ENCODE measurements at places on chromosomes 1 and 21.

- no peak for DNase-seq
Measured at GRCh38 chr1:95554408-95554807, 320.4 kb downstream of the RWDD3 start.

- DNase-seq = no peak
Measured at GRCh38 chr21:42002421-42002958, 7.7 kb downstream of the ZBTB21 start.

DNA sequence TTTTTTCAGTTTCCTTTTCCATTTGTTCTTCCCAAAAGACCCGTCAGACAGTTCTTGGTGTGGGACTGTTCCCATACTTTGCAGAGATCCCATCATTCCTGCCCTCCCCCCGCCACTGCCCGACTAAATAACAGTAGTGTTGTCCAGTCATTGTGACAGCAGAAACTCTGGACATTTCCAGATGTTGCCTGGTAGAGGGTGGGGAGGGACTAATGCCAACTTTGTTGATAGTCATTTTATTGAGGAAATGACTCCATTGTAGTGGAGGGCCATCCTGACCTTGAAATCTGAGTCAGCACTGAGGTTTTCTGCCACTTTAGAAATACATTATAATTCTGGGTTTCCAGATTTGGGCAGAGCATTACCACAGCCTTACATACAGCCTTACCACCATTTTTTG lies 85.4 kb downstream of the CEP350 start:
- DNase-seq = no peak

DNA sequence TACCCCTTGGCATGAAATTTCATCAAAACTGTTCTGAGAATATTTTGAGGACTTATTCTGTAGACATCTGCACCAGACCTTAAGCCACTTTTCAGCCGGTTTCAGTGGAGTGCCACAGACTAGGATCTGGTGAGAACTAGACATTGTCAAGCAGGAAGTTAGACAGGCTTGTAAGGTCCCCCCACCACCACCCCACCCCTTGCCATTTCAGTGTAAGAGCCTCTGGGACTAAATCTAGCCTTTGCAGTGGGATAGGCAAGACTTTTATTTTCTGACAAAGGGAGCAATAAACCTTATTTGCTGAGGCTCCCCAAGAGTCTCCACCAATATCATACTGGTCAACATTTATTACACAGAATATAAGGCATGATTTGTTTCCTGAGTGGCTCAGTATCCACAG lies 77.9 kb upstream of the EXO1 start:
- DNase-seq = no peak

DNA sequence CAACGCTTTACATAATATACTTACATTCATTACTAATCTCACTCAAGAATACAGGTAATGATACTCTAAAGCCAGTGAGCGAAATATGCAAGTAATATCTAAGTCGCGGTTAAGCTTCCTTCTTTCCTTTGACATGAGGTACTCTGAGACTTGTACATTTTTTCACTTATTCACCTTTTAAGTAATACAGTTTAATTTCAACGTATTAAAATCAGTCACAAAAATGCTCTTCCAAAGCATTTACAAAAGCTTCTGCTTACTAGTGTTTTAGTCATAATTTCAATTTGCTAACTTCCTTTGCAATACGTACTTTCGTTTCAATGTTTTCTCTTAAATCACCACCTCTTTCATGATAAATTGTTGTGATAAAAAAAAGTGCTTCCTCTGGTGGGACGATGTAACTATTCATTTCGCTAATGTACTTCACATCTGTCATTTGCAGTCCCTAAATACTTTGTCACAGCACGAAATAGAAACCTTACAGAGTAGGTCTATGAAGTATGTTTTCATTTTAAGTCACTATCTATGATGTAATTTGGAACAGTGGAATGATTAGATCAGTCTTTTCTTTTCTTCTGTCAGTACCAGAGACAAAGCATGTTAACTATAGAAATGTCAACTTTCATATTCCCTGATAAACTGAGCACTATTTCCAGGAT lies 34.0 kb upstream of the ADGRL4 start:
- DNase-seq = no peak

- DNase-seq = no peak
Measured at GRCh38 chr1:44154049-44154448, 12.6 kb upstream of the KLF18 start.

DNA sequence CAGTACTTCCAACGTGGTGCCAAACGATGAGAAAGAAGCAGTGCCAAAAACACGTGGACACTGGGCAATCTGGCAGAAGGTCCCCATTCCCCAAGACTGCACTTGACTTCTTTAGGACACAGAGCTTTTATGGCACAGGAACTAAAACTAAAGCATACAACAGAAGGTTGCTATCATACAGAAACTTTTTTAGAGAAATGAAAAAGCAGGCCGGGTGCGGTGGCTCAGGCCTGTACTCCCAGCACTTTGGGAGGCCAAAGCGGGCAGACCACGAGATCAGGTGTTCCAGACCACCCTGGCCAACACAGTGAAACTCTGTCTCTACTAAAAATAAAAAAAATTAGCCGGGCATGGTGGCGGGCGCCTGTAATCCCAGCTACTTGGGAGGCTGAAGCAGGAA lies 43.0 kb downstream of the GNB1 start:
- DNase-seq = no peak

DNA sequence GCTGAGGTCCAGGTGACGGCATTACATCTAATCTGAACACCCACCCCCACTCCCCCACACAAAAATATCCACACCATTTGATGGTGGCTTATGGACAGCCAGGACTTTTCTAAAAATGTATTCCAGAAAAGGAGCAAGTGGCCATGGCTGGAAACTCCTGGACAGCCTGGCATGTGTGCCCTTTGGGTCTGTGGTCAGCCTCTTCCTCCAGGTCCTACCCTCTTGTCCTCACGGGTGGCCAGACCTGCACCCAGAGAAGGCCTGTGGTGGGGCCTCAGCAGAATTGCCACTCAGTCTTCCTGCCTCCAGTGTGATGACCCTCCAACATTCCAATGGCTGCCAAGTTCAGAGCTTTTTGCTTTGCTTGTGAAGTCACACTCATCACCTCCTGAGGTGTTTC lies 600.6 kb downstream of the AJAP1 start:
- no peak for DNase-seq

DNA sequence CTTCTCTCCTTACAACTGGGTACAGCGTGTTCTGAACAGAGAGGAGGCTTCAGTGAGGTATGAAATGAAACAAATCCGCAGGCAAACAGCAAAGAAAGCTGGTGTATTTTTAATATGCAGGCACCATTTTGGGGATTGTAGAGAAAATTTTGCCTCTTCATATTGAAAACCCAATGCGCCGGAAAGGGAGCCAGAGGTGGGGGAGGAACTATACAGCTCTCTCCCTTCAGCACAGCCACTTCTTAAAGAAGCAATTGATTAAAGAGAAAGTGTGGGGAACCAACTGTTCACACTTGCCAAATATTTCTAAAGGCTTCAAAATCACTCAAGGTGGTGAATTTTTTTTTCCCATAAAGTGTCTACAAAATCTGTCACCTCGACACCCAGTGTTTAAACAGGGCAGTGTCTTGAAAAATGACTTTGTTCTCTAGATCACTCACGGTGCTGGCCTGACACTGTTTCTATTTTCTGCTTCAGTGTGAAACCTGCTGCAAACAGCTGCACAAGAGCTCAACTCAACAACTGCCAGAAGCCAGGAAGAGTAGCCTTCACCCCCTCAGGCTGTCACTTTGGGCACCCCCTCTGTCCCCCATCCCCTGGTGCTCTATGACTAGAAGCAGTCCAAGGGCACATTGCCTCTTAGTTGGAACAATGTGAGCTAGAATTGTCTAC lies 123.8 kb upstream of the CTTNBP2NL start:
- no peak for DNase-seq

DNA sequence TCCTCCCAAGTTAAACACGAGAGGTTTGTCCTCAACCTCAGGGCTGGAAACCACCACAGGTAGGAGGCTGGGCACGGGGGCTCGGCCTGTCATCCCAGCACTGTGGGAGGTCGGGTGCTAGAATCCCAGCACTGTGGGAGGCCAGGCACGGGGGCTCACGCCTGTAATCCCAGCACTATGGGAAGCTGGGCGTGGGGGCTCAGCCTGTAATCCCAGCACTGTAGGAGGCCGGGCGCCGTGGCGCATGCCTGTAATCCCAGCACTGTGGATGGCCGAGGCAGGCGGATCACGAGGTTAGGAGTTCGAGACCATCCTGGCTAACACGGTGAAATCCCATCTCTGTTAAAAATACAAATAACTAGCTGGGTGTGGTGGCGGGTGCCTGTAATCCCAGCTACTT lies 6.7 kb upstream of the CDK11A start:
- DNase-seq = no peak

GRCh38 chr1:38031513-38031866 lies 15.1 kb downstream of the POU3F1 start:
- no peak for DNase-seq

GRCh38 chr1:158930504-158930903 lies 848 bp upstream of the PYHIN1 start:
- no peak for DNase-seq
